ENCODE measurements at places on chromosomes 3 and 15. TPM values are rescaled to one million over a fixed set of nuclear protein-coding genes. Genes with fewer than 3 reads are reported as not detected.

GRCh38 chr3:107524326-107524840 is 1.6 kb downstream of the BBX start:
- no peak for DNase-seq

GRCh38 chr3:141330235-141330634 is 38.1 kb upstream of the ZBTB38 start:
- DNase-seq: no peak

DNA sequence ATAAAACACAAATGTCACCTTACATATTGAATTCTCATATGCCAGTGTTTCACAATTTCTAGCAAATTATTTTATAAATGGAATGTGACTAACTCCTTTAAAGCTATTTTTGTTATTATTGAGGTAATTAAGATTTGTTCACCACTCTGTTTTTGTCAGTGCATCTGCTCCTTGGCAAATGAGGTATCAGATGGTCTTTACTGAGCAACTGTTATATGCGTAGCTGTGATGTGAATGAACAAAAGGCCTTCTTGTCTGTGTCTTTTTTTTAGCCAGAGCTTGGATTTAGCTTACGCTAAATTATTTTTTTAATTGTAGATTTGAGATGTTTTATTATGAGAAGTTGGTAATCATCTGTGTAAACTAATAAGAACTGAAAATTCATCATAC is 125.3 kb downstream of the IL5RA start:
- no peak for DNase-seq

DNA sequence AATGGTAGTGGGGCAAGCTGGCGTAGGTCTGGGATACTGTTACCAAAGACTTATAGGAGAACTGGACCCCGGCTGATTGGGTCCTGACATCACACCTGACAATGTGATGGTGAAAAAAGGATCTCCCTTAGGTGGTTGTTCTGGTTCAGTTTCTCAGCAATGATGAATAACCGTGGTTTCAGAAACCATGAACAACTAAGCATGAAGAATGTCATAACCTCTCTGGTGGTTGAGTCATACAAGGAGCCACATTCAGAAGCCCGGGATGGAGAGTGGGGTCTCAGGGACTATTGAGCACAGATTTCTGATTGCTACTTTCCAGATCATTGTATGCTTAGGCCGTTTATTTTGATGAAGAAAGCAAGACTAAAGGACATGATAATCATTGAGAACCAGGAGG is 17.4 kb downstream of the GPR160 start:
- DNase-seq: no peak

DNA sequence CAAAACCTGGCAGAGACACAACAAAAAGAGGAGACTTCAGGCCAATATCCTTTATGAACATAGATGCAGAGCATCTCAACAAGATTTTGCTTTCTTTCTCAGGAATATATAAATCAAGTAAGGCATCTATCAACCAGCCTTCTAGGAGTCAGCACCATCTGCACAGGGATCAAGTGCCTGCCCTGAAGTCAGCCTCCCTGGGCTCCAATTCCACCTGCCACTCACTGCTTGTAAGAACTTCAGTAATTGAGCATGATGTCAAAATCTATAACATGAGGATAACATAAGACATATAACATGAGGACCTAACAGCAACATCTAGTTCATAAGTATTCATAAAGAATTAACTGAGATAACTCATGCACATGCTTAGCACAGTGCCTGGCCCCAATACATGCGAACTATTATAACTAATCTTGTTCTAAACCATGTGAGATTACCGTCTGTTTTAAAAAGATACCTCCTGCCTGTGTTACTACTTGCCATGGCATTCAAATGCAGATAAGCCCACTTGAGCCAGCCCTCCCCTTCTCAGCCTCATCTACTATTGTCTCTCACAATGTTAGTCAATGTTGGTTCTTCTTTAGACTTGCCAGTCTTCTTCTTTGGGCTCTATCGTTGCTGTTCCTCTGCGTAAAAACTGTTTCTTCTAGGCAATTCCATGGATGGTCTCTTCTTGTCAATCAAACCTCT is 91.6 kb downstream of the PLD1 start:
- DNase-seq: no peak

GRCh38 chr3:99674086-99674789 is 35.8 kb downstream of the COL8A1 start:
- DNase-seq: no peak

Gene OR5K3
- not detected for total RNA-seq

Gene PEX5L
- 0.11 TPM for total RNA-seq

Gene POPDC2
- total RNA-seq: 11.5 TPM

Gene MEX3B
- total RNA-seq: 17.1 TPM
